ENCODE measurements at places on chromosomes 7 and 10.

- DNase-seq, result no peak
These were observed 130.8 kb downstream of the PAXIP1 start for GRCh38 chr7:154871928-154872750.

DNA sequence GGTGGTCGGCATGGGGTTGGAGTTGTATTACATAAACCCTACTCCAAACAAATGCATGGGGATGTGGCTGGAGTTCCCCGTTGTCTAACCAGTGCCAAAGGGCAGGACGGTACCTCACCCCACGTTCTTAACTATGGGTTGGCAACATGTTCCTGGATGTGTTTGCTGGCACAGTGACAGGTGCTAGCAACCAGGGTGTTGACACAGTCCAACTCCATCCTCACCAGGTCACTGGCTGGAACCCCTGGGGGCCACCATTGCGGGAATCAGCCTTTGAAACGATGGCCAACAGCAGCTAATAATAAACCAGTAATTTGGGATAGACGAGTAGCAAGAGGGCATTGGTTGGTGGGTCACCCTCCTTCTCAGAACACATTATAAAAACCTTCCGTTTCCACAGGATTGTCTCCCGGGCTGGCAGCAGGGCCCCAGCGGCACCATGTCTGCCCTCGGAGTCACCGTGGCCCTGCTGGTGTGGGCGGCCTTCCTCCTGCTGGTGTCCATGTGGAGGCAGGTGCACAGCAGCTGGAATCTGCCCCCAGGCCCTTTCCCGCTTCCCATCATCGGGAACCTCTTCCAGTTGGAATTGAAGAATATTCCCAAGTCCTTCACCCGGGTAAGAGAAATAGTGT, at the start of gene CYP2E1:
Gene CYP2E1, plus strand, starts transcription at position 407 of the 632 bp plus-strand sequence. Its CDS starts 33 bp downstream, at position 440.
- no peak for DNase-seq

DNA sequence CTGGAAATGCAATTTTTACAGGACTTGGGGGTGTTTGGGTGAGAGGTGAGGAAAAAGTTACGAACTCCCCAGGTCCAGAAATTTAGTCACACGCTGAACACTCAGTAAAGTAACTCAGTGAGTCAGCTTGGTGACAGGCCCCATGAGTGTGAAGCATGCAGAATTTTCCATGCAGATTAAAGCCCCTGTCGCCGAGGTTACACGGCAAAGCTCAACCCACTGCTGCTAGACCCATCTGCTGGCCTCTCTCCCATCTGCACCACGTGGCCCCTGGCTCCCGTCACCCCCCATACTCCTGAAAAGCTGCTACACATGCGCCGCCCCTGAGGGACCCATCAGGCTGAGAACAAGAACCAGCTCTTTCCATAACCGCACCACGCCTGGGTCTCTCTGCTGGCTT, 7.0 kb upstream of the MMP21 start:
- DNase-seq, result no peak

- peak; percentile 12 for DNase-seq
These were observed 38.7 kb upstream of the PPP1R17 start for GRCh38 chr7:31648288-31648687.

DNA sequence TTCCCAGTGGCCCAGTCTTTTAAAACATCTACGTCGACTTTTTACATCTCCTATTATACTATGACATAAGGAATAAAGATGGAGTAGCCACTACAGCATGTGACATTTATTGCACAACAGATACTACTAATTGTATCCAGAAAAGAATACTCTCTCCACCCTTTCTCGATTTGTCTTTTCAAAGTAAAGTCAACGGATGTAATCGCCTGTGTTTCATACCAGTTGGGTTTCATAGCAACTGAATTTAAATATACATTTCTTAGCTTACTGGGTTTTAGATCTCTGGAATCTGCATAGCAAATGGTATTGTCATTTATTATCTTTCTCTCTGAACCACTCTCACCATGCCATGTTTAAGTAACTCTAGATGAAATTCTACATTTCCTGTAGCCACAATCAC, 86.4 kb upstream of the TRIL start:
- peak; percentile 7 for DNase-seq
